Uterus (tissue), 4 donors: ENCODE measurements at places on chromosomes 12 and 14. TPM values are rescaled to one million over a fixed set of nuclear protein-coding genes. Genes with fewer than 3 reads are reported as not detected.

DNA sequence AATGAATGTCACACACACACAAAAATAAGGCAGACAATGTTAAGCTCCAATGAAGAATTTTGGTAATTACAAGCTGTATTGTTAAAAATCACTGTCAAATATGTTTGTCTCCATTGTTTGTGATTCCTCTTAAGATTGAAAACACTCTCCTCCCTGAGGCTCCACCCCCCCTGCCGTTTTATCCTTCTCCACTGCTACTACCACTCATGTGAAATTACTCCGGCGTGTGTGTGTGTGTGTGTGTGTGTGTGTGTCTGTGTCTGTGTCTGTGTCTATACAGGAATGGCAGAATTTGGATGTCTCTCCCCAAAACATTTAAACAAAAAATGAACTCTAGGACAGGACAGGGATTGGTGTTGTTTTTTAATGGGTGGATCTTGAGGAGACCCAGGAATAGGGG lies 365.1 kb upstream of the DIO2 start:
- no peak for DNase-seq

DNA sequence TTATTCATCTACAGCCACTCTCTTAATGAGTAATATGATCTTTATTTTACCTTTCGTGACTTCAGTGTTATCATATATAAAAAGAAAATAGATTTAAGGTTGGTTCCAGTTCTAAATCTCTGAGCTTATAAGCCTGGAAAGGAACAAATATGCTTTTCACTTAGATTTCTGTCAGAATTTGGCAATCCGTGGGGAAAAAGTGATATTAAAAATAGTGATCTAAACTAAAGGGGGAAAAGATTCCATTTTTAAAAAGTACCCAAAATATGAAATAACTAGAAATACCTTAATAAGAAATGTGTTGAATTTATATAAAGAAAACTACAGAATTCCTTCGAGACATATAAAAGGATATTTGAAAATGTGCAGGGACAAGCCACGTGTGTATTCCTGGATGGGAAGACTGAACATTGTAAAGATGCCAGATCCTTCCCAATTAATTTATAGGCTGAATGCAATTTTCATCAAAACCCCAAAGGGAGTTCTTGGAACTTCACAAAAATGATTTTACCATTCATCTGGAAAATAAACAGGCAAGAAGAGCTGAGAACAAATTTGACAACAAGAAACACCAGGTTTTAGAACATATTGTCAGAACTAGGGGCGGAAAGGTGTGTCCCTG lies 142.5 kb downstream of the EFCAB11 start:
- no peak for DNase-seq

- no peak for DNase-seq
Measured at GRCh38 chr14:51236314-51236713, 3.7 kb upstream of the TMX1 start.

DNA sequence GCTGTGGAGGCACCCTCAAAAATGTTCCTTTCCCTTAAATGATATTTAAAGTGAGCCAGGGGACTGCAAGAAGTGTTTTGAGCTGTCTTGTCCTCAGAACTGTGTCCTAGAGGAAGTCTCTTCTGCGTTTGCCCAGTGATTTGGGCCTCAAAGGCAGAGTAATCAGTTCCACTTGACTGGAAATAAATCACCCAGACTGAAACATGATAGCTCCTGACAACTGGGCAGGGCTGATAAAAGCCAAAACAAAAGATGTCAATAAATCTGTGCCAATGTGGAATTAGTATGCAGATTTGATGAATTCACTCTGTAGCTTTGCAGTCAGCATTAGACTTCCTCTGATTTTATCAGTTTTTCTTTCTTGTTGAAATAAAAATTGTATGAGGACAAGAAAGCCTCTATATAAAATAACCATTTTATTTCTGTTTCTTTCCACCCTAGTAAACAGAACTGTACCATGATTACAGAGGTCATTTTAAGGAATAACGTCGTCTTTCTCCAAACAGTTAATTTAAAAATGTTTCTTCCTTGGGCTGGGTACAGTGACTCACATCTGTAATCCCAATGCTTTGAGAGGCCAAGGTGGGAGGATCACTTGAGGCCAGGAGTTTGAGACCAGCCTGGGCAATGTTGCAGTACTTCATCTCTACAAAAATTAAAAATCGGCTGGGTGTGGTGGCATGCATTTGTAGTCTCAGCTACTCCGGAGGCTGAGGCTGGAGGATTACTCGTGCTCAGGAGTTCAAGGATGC lies 180.8 kb downstream of the ERC1 start:
- DNase-seq, result no peak

GRCh38 chr12:17818931-17819330 lies 271.1 kb downstream of the RERGL start:
- DNase-seq, result no peak

DNA sequence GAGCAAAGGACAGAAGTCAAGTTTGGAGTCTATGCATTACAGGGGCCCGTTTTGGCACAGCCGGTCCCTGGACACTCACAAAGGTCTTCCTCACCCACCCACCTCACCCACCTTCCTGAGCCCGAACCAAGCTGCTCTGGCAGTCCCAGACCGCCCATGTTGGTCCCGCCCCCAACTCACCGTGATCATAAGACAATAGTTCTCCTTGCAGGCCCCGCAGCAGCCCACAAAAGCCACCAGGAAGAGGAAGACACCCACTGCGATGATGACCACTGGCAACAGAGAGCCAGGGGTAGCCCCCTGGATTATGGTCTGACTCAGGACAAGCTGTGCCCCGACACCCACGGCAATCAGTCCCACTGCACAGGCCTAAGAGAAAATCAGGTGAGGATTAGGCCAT lies 1.8 kb downstream of the CD63 start:
- DNase-seq, result no peak

- no peak for DNase-seq
Measured at GRCh38 chr14:21109377-21110138, 8.7 kb downstream of the TMEM253 start.

- DNase-seq, result no peak
Measured at GRCh38 chr12:6391013-6391412, 7.1 kb downstream of the LTBR start.

GRCh38 chr12:49885663-49886461 lies 17.8 kb downstream of the FAIM2 start:
- DNase-seq, result no peak

DNA sequence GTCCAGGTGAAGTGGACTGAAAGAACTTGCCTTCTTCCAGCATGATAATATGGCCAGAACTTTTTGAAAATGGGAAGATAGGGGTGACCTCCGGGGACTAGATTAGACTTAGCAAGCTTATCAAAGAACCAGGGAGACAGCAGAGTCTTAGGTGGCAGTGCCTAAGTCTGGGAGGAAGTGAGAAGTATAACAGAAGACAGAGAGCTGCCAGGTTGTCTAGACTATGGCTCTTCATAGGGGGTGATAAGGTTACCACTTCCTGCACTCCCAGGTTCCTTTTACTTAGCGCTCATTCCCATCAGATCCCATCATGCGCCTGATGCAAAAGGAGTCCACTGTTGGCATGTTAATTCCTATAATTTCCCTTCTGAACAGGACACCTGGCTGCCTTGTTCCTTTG lies 69.9 kb downstream of the PLXNC1 start:
- DNase-seq, result no peak

DNA sequence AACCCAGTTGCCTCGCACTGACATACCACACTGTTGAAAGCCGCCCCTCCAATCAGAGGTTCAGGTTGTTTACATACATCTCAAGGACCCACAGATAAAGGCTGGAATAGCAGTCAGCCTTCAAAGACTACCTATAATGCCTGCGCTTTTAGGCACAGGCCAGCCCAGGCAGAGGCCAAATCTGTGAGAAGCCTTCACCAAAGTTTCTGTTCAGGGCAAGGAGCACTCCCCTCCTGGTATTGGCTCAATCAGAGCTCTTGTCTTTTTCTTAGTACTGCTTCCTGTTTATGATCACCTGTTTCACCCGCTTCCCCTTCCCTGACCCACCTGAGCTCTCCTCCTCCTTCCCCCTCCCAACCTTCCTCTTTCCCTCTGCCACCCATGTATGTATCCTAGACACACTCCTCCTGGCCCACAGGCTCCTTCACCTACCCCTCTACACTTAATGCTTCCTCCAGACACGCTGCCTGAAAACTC lies 34.8 kb downstream of the DUSP16 start:
- DNase-seq, result no peak

GRCh38 chr12:20445687-20446086 lies 77.3 kb downstream of the PDE3A start:
- no peak for DNase-seq

DNA sequence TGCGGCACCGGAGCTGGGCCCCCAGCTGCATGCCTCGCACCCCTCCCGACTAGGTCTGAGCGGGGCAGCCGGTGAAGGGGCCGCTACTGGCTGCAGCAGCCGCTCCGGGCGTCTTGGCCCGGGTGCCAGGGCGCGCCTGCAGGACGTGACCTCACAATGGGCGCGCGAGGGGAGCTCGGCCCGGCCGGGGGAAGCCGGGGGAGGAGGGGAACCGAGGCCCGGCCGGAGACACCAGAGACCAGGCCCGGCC lies 353 bp downstream of the BAG5 start:
- DNase-seq, result no peak

GRCh38 chr14:77197988-77198387 lies 16.4 kb downstream of the TMEM63C start:
- no peak for DNase-seq

- DNase-seq, result no peak
Measured at GRCh38 chr12:4789776-4790175, 69.6 kb downstream of the GALNT8 start.

- no peak for DNase-seq
Measured at GRCh38 chr12:16612647-16613046, 6.7 kb upstream of the LMO3 start.

GRCh38 chr12:122333142-122334087 lies 67.1 kb upstream of the VPS33A start:
- peak; percentile 56 for DNase-seq

DNA sequence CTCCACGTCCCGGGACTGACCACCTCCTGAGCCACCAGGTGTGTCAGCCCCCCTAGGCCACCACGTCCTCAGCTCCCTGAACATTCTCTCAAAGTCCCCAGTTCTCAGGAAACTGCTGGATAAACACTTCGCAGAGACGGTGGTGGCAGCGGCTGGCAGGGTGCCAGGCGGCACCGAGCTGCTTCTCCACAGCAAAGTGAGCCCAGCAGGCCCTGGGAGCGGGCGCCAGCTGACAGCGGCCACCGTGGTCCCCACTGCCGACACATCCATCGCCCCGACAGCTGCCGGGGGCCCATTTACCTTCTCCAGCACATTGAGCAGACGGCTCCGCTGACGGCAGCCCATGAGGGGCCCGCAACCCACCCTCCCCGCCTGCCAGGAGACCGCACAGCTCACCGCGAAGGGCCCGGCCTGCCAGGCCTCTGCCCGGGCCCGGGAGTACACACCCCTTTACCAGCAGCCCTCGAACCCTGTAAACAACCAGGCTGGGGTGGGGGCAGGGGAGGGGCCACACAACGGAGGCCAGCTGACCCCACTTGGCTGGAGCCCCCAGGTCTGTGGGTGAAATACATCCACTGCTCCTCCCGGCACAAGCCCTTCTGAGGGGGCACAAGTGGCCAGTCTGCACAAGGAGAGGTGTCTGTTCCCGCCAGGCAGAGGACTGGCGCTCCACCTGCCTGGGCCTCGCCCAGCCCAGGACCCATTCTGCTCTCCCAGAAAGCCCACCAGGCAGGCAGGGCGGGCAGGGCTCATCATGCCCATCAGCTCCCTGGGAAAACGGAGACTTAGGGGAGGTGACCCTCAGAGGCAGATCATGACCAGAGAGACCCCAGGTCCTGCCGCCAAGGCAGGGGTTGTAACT lies 10.5 kb downstream of the AKT1 start:
- DNase-seq, result no peak

Gene SDR9C7
- total RNA-seq, result not detected

Gene MAP3K12
- total RNA-seq, result 65.8 TPM

Gene KRT5
- 33.7 TPM for total RNA-seq

Gene C1QL4
- 1.7 TPM for total RNA-seq

Gene CERS5
- 9.1 TPM for total RNA-seq

Gene CLEC4E
- not detected for total RNA-seq

Gene FOXG1
- total RNA-seq, result not detected

Gene ERGIC2
- total RNA-seq, result 31.5 TPM

Gene ESR2
- 8.2 TPM for total RNA-seq

Gene LTBR
- 72.9 TPM for total RNA-seq

Gene CFAP73
- not detected for total RNA-seq

Gene TSPAN19
- 0.59 TPM for total RNA-seq

Gene KRT82
- not detected for total RNA-seq

Gene CLMN
- total RNA-seq, result 5.0 TPM

Gene SLC6A15
- 0.97 TPM for total RNA-seq

Gene PLBD1
- total RNA-seq, result 26.4 TPM

Gene CLBA1
- 10.1 TPM for total RNA-seq

Gene LRP1-AS
- not detected for total RNA-seq

Gene NRXN3
- 2.9 TPM for total RNA-seq
